ENCODE measurements at places on chromosomes 7 and 10.

GRCh38 chr7:28003408-28003807 lies 177.2 kb downstream of the JAZF1 start:
- DNase-seq: no peak

DNA sequence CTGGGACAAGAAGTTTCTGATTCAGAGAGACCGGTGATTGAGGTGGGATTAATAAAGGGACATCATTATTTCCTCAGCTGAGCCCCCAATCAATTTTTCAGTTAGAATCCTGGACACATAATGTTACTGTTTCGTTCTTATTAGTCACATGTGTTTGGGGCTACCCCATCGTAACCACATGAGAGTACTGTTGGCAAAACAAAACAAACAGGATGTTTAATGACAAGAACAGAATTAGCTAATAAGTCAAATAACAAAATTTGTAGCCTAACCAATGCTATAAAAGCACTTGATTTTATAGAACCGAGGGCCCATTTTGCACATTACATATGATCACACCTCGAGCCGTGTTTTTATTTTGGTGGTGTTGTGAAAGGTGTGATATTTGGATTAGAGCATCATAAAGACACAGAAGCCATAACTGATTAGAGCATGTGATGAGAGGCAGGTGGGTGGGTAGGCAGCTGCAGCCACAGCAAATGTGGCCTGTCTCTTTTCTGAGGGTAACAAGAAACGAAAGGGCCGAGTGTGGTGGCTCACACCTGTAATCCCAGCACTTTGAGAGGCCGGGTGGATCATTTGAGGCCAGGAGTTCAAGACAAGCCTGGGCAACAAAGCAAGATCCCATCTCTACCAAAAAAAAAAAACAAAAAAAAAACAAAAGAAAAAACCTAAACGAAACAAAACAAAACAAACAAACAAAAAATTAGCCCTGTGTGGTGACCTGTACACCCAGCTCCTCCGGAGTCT lies 1.8 kb upstream of the VWC2 start:
- DNase-seq: no peak

GRCh38 chr7:27068259-27068658 lies 27.5 kb downstream of the HOXA1 start:
- DNase-seq: no peak

- no peak for DNase-seq
Observed at GRCh38 chr10:4131407-4132215, 346.6 kb upstream of the KLF6 start.

- DNase-seq: no peak
Observed at GRCh38 chr7:34091321-34091917, 186.1 kb downstream of the BMPER start.

GRCh38 chr10:65275296-65275695 lies 1650.5 kb upstream of the LRRTM3 start:
- no peak for DNase-seq

GRCh38 chr10:93656155-93656554 lies 43.8 kb downstream of the PDE6C start:
- DNase-seq: no peak

DNA sequence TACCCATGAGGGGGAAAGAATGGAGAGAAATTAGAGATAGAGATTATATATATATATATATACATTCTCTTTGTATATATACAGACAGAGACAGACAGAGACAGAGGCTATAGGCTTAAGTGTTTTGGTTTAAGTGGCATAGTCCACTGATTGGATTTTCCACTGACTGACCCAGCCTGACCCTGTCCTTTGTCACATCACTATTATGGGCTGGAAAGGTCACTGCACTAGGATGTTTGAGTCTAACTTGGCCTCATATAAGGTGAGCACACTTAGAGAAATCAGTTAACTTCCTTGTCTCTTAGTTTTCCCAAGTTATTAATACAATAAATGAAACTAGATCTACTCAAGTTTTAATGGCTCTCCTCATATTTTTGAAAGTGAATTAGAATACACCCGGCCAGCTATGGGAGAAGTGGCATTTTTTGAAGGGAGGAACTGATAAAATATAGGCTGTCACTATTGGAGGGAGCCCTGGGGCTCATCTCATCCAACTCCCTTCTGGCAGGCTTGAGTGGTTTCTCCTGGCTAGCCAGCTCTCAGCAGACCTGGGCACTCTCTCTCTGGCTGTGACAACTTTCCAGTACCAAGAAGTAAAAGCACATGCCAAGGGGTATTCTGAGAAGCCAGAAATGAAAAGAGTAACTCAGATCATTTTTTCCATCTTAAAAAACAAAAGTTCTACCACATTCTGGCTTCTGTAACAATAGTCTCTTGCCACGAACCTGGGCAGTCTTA lies 455.6 kb upstream of the ANKRD30A start:
- no peak for DNase-seq

- DNase-seq: no peak
Observed at GRCh38 chr10:109992485-109992884, 15.3 kb upstream of the ADD3 start.

All from NCI-H524 treated with DMSO at 0.1 percent for 48 hours (cell line).